A549 treated with dexamethasone at 1 μM for 4 hours (cell line): ENCODE measurements at places on chromosomes 1 and 21. TPM values are rescaled to one million over a fixed set of nuclear protein-coding genes. Genes with fewer than 3 reads are reported as not detected.

Gene IGSF3
- 13.2 to 19.3 TPM (median 18.6 TPM) in 5 replicates for total RNA-seq

Gene DCAF6
- 27.0 to 29.2 TPM (median 29.0 TPM) in 5 replicates for total RNA-seq

Gene ATP1B1
- total RNA-seq, result 185 to 212 TPM (median 196 TPM) in 5 replicates

Gene CD160
- total RNA-seq, result not detected in 5 replicates

Gene TRIM58
- not detected in 5 replicates for total RNA-seq

Gene MAP10
- 0.64 to 1.0 TPM (median 0.98 TPM) in 5 replicates for total RNA-seq

Gene CAPN8
- total RNA-seq, result 0.81 to 2.0 TPM (median 2.0 TPM) in 5 replicates

Gene IFNLR1
- 0.88 to 1.3 TPM (median 1.0 TPM) in 5 replicates for total RNA-seq

Gene ZNF593OS
- total RNA-seq, result 0.10 to 0.70 TPM in 2 of 5 replicates, not detected in the others

Gene HCRTR1
- not detected in 5 replicates for total RNA-seq

Gene IQGAP3
- 9.2 to 20.0 TPM (median 17.9 TPM) in 5 replicates for total RNA-seq

Gene FCRLB
- total RNA-seq, result 1.1 to 1.6 TPM (median 1.4 TPM) in 5 replicates

Gene S1PR1
- 0.16 to 0.43 TPM (median 0.22 TPM) in 5 replicates for total RNA-seq

Gene NSUN4
- 10.5 to 15.4 TPM (median 14.4 TPM) in 5 replicates for total RNA-seq

Gene UBE2U
- not detected in 5 replicates for total RNA-seq
